GM12878 (cell line): ENCODE measurements at places on chromosomes 1 and 21.

DNA sequence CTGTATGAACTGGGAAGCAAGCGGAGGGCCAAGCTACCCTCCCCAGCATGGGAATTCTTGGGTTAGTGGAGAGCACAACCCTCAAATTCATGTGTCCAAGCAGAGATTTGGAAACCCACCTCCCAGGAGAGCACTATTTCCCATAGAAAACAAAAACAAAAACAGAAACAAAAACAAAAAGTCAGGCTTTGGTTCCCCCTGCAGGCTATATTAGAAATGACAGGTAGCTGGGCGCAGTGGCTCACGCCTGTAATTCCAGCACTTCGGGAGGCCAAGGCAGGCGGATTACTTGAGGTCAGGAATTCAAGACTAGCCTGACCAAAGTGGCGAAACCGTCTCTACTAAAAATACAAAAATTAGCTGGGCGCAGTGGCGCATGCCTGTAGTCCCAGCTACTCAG is 10.8 kb downstream of the MINDY1 start:
- no peak for DNase-seq

GRCh38 chr1:40300249-40300567 is 16.9 kb downstream of the COL9A2 start:
- DNase-seq = no peak

DNA sequence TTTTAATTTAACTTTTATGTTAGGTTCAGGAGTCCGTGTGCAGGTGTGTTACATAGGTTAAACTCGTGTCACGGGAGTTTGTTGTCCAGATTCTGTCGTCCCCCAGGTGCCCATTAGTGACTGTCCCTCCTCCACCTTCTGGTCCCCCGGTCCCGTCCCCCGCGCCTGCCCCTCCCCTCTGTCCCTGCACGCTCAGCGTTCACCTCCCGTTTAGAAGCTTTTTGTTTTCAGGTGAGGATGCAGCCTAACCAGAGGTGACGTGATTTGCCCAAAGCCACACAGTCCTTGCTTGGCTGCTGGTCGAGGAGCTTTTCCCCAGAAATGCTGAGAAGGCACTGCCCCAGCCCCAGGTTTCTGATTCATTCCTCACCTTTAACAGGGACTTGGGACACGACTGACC is 844 bp downstream of the C1orf146 start:
- DNase-seq = no peak

DNA sequence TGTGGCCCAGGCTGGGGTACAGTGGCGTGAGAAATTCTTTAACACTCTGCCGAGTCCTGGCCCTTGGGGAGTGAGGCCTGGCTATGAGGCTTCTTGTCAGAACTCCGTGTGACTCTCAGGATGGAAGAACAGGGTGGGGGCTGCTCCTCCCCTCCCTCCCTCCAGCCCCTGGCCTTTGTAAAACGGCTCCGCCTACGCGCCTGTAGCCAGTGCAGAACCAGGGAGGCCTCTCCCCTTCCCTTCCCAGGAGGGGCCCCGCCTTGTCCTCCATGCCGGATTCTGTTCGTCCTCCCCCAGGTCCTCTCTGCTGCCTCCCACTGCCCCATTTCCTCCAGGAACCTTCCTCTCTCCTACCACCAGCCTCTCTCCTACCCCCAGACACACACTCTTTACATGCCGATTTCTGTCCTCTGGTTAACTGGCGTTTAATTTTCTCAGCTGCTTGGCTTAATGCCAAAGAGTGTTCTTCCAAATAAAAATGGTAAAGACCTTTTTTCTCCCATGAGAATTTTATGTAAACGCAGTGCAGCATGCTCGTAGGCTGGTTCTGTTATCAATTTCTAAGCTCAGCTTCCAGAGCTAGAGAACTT is 21.0 kb downstream of the PDE9A start:
- DNase-seq = no peak

GRCh38 chr1:157157501-157158190 is 19.5 kb upstream of the ETV3 start:
- no peak for DNase-seq

GRCh38 chr1:213987927-213988506 is at the start of gene PROX1:
PROX1 (plus strand) TSS chr1:213987973; CDS start chr1:213996536, 8,563 bp downstream.
- no peak for DNase-seq

- DNase-seq = no peak
Observed at GRCh38 chr1:218025454-218025853, 259.6 kb upstream of the RRP15 start.

- DNase-seq = no peak
Observed at GRCh38 chr1:77972080-77972479, 6.8 kb downstream of the FUBP1 start.

GRCh38 chr1:85943945-85944344 is 212.6 kb downstream of the COL24A1 start:
- DNase-seq = no peak

GRCh38 chr1:187517546-187517945 is 688.8 kb downstream of the PLA2G4A start:
- no peak for DNase-seq
